ENCODE measurements at places on chromosomes 4 and X.
A peak's percentile ranks its signal among the peaks of the same experiment; 100 is the strongest.

DNA sequence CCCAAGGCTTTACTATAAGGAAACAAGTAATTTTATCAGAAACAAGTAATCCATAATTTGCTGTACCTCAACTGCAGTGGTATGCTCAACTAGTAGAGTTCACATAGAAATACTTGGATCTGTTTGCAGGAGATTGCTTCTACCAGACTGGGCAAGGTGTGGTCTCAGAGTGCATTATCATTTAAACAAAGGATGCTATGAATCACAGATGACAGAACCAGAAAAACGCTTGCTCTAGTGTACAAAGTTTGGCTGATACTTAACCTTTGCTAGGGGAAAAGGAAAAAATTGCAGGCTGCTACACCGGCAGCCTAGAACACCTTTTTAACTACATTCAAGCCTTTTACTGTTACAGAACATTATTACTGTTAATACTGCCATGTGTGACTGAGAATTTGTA lies 97.1 kb downstream of the ENOX2 start:
- no peak for DNase-seq

DNA sequence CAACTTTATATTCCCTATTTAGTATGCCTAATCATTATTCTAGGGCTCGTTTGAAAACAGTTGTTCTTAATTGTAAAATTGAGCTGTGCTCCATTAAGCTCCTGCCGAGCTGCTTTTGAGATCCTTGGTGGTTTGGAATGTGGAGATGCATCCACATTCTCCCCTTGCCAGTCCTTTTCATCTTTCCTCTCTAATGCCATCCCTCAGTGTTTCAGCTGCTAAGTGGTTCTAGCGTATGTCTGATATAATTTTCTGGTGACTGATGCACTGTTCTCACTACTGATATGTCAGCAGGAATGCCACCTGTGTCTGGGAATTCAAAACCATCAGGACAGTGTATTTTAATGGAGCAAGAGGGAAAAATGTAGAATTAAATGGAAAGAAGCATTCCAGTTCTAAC lies 1085.0 kb downstream of the CCSER1 start:
- no peak for DNase-seq

DNA sequence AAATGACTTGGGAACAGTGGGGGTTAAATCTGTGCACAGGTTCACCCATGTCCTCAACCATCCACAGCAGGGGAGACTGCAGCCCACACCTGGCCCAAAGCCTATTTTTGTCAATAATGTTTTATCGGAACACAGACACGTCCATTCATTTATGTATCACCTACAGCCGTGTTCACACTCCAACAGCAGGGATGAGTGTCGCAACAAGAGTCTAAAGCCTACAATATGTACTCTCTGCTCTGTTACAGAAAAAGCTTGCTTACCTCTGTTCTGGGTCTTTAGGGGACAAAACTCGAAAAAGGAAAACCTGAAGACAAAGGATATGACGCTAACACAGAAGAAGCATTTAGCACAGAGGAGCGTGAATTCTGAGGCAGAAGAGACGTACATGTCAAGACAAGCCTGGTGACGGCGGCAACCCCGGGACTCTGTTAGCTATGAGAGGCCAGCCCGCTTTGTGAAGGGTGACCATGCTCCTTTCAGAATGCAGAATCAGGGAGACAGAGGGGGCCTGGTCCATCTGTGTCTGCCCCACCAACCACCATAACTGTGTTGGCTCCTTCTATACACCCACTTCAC lies 45.5 kb downstream of the AFAP1 start:
- DNase-seq, result no peak

DNA sequence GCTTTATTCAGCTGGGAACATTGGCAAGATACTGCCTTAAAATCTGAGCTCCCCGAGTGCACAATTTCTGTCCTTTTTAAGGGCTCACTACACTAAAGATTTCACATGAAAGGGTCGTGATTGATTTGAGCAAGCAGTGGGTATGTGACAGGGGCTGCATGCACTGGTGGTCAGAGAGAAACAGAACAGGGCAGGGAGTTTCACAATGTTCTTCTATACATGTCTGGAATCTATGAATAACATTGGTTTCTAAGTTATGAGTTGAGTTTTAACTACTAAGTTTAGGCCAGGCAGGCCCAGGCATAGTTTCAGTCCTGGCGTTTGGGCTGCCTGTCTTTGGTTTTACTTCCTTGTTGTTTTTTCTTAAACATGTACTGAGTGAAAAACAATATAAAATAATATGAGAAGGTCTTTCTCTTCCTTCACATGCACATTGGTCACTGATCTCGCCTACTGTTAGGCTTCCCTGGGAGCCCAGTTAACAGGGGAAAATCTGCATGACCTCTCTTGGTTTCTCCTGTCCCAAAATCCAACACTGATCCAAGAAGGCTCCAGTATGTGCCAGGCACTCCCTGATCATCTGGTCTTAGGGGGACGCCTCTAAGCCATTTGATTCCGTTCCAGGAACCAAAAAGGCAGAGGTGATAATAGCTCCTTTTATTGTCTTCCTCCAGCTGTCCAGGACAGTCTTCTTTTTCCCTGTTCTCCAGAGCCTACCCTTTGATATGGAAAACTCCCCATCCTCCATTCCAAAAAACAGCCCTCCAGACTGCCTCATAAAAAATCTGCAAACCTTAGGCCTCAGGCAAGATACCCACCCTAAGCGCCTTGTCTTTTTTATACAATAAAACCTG lies at the start of gene UGT2B17:
Gene UGT2B17, minus strand, starts transcription at position 51 of the 854 bp plus-strand sequence. CDS start 7,838 bp downstream, outside the sequence.
- DNase-seq, result no peak

DNA sequence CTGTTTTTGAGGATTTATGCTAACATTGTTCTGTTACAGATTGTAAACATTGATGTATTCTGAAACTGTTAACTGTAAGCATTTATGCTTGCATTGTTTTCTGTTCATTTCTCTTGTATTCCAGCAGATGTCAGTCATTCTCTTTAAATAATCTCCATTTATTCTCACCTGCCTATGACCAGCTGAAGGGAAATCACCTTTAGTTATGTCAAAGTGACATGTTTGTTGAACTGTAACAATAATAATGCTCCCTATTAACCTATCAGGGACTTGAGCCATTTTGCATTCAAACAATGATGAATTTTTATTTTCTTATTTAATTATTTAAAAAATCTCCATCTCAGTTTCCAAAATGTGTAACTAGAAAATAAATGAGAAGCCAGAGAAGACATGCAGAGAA lies 58.0 kb downstream of the SPCS3 start:
- peak; percentile 25 for DNase-seq

GRCh38 chrX:41085878-41086626 lies 807 bp downstream of the USP9X start:
- peak; percentile 30 for DNase-seq

GRCh38 chrX:15600049-15600448 lies 711 bp downstream of the ACE2 start:
- no peak for DNase-seq

GRCh38 chrX:121455890-121456289 lies 408.5 kb downstream of the GLUD2 start:
- DNase-seq, result no peak

GRCh38 chrX:154727871-154728270 lies 23.0 kb downstream of the GAB3 start:
- DNase-seq, result peak; percentile 61

DNA sequence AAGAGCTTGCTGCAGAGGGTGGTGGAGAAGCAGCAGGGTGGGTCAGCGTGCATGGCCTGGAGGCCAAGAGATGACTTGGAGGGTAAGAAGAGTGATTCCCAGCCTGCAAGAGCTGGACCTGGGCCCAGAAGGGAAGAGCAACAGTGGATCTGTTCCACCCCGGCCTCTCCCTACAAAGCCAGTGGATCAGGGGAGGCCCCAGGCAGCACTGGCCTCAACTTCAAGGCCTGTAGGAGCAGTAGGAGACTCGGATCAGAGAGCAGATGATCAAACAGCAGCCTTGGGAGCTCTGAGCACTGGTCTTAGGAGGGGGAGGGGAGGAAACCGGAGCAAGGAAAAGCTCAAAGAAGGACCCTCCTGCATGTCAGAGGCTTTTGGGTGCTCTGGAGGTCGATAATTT lies 7.6 kb downstream of the L1CAM start:
- DNase-seq, result no peak

DNA sequence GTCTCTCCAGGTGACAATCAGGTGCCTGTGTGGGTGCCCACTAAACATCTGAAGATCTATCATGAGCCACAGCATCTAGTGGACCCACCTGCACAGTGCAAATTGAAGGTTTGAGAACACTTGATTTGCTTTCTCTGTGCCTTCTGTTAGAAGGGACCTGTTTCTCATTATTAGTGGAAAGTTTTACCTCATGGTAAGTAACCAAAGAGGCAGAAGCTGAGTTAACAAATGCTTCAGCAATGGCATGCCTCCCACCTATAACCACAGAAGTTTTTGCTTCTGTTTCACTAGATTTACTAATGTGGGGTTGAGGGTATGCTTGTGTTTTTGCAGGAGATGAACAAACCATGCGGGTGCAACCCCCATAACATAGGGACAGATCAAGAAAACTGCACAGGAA lies 297.4 kb upstream of the DKK2 start:
- DNase-seq, result no peak

- peak; percentile 93 for DNase-seq
These were observed 123.6 kb upstream of the RBPJ start for GRCh38 chr4:26197018-26197779.

- no peak for DNase-seq
These were observed 512.3 kb downstream of the CFAP47 start for GRCh38 chrX:36431819-36432218.

GRCh38 chr4:84547211-84547610 lies 35.7 kb upstream of the CDS1 start:
- no peak for DNase-seq

- no peak for DNase-seq
These were observed 5.4 kb downstream of the AREG start for GRCh38 chr4:74450298-74450683.
